ENCODE measurements at places on chromosomes 6 and 20.

DNA sequence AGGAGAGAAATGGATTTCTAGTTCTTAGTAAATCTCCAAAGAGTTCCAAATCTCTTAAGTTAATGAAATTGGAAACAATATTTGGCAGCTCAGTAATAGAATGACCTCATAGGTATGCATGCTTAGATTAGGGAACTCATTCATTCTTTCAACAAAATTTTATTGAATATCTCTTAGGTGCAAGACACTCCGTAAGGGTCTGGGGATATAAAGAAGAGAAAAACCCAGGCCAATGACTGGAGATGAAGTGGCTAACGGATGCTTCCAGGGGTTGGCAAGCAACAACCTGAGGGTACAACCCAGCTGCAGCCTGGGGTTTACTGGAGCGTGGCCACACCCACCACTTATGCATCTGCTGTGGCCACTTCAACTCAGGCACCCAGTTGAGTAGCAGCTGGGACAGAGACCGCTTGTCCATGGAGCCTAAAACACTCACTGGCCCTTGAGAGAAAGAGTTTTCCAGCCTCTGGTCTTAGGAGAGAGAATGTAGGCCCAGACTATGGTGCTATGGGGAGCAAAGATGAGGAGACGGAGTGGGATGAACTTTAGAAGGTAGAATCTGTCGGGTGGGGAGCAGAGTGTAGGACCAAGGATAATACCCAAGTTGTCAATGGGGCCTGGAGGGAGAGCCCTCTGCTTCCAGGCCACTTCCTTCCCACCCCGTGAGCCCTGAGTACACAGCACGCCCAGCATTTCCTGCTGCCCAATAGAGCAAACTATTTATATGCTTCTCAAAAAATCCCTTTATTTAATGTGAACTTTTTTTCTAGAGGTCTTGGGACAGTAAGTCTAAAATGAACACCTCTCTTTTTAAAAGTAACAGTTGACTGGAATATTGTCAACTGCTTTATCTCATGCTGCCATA is 46.8 kb upstream of the PXDC1 start:
- no peak overlapping the region for H3K27ac ChIP-seq
- H3K36me3 ChIP-seq = no peaks in the 10 kb centered on the region
- H3K4me1 ChIP-seq = no peaks in the 10 kb centered on the region
- peaks cover 7% of the 10 kb centered on the region for H3K27me3 ChIP-seq
- no peak overlapping the region for H3K4me3 ChIP-seq

GRCh38 chr20:24679448-24680047 is 210.1 kb downstream of the SYNDIG1 start:
- no peaks in the 10 kb centered on the region for H3K27me3 ChIP-seq
- no peaks in the 10 kb centered on the region for H3K4me1 ChIP-seq
- H3K36me3 ChIP-seq = no peaks in the 10 kb centered on the region
- DNase-seq = no peak
- no peak overlapping the region for H3K4me3 ChIP-seq

- no peak for DNase-seq
- peaks cover 13% of the 10 kb centered on the region for H3K27me3 ChIP-seq
- H3K4me1 ChIP-seq = no peaks in the 10 kb centered on the region
- H3K36me3 ChIP-seq = no peaks in the 10 kb centered on the region
Observed at GRCh38 chr6:15871276-15871675, 208.4 kb upstream of the DTNBP1 start.

DNA sequence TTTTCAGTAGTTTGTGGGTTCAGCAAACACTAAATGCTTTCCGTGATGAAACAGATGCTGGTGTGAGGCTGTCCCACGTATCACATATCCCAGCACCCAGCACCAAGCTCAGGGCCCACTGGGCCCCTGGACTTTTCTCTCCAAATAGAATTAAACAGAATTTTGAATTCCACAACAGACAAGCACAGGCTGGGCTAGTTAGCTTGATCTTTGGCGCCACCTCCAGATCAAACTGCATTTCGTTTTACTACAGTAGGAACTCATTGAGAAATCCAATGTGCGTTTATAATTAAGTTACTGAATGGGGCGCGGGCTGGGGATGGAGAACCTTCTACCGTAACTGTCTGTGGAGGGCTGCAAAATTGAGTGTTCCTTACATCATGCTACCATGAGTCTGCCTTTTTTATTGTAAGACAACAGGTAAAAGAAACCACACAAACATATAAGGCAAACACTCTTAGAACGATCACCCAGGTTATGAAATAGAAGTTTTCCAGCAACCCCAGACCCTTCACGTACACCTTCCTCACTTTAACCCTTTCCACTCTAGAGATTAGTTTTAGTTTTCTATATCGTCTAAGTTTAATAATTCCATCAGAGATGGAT is 107.8 kb downstream of the ZFP64 start:
- peaks cover 7% of the 10 kb centered on the region for H3K36me3 ChIP-seq
- no peaks in the 10 kb centered on the region for H3K4me1 ChIP-seq
- H3K27ac ChIP-seq = no peak overlapping the region
- no peak for DNase-seq

Data from activated naive CD8-positive, alpha-beta T cell treated with anti-CD3 and anti-CD28 coated beads, Interleukin-2, amount 10 ng/mL, durations not matched to agents 7 days and 5 days (primary cell).